Keratinocyte (primary cell): ENCODE measurements at places on chromosomes 7 and 10.

DNA sequence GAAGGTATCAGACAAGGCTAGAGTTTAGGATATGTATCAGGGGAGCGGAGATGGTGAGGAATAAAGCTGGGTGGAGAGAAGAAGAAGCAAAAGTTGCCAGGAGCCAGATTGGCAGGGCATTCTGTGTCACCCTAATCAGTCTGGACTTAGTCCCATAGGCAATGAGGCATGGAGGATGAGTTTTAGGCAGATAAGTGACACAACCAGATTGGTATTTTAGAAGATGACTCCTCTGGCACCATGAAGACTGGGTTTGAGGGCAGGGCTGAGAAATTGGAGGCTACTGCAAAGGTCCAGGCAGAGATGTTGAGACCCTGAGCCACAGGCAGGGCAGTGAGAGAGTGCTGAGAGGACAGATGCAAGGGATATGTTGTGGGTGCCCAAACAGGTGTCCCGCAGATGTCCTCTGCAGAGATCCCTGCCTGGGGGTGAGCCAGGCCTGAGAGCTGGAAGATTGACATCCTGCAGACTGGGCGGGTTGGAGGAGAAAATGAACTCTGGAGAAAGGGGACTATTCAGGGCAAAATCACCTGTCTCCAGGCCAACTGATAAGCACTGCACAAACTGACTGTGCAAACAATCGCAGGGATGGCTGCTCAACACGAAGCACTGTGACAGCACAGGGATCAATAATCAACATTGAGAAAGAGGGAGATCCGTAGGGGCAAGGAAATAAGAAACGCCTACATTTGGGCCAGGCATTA, 11.9 kb upstream of the HABP2 start:
- DNase-seq = no peak

GRCh38 chr10:33704214-33704830, 369.9 kb upstream of the NRP1 start:
- no peak for DNase-seq

- DNase-seq = no peak
Observed at GRCh38 chr10:12862459-12862858, 139.1 kb downstream of the CCDC3 start.

- DNase-seq = no peak
Observed at GRCh38 chr7:26372249-26372648, 80.6 kb downstream of the SNX10 start.

DNA sequence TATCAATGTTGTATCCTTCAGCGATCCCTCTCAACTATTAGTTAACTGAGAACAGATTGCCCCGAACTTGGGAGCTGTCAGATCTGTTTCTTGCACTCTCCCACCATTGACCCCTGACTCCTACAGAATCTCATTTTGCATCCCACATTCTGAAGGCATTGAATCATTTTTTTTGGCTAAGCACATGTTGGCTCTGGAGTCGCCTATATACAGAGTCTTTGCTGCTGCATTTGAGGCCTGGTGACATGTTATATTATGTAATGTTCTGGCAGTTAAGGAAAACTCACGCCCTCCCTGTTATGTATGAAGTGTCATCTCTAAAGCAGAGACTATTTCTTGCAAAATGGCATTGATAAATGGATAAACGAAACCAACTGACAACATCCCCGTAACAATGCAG, 159.2 kb upstream of the ITGB1 start:
- no peak for DNase-seq

DNA sequence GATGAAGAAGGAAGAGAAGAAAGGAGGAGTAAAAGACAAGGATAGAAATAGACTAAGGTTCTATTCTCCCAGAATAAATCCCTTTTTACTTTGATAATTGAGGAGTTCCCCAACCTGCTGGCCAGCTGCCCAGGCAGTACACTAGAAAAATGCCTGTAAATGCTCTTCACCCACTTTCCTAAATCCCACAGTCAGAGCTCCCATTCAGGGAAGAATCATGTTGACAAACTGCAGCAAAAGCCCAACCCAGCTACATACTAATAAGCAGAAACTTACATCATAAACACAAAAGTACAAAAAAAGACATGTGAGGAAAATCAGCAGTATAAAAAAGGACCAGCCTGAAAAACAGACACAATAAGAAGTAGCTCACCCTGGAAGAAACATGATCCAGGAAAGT, 15.8 kb upstream of the KDM7A start:
- no peak for DNase-seq

- DNase-seq = no peak
Observed at GRCh38 chr10:17647326-17647725, 3.4 kb downstream of the STAM start.

DNA sequence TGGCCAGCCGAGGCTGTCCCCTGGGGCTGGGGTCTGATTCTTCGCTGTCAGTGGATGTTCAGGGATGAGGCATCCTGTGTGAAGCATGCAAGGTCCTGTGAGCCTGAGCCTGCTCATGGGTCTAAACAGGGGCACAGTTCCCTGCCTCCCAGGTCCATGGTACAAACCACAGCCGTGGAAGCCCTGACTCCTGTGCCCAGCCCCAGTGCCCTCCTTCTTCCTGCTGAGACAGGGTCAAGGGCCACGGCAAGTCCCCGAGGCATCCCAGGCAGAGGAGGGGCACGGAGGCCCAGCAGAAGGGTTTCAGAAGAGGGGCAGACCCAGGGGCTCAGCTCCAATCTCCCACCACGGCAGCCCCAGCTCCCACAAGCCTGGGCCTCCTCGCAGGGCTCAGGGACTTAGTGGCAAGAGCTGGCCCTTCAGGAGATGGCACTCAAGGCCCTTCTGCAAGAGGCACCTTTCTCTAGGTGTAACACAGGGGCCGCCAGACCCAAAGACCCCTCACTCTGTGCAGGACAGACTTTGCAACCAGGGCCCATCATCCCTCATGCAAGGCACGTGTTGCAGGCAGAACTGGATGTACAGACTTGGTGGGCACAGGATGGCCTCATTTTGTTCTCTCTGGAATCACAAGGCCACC, 248.8 kb downstream of the TCERG1L start:
- no peak for DNase-seq

DNA sequence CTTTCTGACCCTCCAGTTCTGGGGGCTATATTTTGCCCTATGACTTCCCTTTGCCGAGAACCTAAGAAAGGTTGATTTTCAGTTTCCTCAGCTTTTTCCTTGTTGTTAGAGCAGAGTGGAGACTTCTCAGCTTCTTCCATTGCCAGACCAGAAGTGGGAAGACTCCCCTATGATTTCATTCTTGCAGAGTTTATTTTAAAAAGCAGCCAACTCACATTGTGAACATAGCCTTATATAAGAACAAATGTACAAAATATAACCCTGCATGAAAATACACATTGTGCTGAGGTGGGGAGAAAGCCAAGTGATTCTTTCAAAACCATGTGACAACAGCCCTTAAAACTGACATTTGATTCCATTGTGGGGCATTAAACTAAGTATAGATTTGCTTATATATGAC, 33.8 kb upstream of the FZD8 start:
- DNase-seq = no peak

DNA sequence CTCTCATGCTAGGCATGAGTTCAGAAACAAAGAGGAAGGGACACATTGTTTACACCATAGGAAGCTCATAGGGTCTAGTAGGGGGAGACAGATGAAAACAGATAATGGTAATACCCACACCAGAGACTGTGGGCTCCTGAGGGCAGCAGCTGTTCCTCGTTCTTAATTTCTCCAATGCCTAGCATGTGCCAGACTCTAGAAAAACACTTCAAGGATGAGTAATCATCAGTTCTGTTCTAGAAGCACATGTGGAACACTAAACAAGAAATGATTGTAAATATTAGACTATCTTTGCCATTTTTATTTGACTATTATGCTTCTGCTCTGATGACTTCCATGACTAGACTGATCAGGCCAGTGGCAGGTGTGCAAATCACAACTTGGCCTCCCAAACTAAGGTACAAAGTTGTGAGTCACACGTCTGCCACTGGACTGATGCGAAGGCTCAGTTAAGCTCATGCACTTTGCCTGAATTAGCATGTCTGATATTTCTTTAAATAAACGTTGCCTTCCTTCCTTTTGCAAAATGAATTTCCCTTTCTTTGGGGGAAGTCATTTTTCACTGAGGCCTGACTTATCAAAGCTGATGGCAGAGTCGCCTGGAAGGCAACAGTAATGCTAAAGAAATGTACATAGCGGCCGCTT, 89.2 kb upstream of the FGL2 start:
- DNase-seq = no peak
